IMR-90 (cell line): ENCODE measurements at places on chromosomes 3 and 15. TPM values are rescaled to one million over a fixed set of nuclear protein-coding genes. Genes with fewer than 3 reads are reported as not detected.

- peak; percentile 97 for DNase-seq
Observed at GRCh38 chr3:23650371-23651140, 155.2 kb upstream of the UBE2E1 start.

- DNase-seq: no peak
Observed at GRCh38 chr3:130838898-130839600, 54.8 kb upstream of the ATP2C1 start.

The ABHD10 gene
- total RNA-seq: 53.9 and 57.2 TPM in 2 replicates

The GOLGA6A gene
- total RNA-seq: not detected in 2 replicates

DNA sequence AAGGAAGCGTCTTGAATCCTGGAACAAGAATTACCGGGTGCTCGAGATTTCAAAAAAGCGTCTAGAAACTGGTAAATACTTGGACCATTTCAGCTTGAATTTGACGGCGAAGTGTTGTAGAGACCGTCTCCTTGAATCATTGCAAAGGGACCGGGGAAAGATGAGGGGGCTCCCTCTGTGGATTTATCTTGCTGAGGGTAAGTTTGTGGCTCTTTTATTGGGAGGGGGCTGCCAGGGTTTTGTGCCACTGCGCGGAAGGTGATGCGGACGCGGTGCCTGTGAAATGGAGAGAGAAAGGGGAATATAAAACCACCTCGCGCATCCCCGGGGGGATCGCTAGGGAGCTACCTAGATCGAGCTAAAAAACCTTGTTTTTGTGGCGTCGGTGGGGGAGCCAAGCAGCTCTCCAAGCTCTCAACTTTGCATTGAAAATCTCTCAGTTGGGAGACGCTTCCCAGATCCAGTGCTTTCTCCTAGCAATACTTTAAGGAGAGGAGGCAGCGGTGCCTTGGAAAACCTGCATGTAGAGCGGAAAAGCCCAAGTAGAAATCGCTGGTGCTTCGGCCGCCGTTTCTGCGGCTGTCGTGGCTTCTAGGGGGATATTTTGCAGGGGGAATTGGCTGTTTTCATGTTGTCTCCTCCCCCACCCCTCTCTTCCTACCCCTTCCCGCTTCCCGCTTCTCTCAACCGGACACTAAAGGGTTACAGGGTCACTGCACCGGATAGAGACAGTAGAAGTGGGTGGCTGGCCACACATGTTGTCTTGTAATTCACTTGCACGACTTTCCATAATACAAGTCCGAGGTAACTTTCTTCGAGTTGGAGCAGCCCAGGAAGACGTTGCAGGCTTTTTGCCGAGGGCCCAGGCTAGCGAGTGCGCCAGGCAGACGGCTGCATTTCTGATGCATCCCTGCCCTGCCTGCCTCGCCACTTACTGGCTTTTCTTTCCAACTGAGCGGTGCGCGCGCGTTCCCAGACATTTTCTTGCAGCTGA, 187.6 kb downstream of the NLGN1 start:
- DNase-seq: peak; percentile 57

- DNase-seq: no peak
Observed at GRCh38 chr3:195165790-195166189, 105.2 kb downstream of the XXYLT1 start.

DNA sequence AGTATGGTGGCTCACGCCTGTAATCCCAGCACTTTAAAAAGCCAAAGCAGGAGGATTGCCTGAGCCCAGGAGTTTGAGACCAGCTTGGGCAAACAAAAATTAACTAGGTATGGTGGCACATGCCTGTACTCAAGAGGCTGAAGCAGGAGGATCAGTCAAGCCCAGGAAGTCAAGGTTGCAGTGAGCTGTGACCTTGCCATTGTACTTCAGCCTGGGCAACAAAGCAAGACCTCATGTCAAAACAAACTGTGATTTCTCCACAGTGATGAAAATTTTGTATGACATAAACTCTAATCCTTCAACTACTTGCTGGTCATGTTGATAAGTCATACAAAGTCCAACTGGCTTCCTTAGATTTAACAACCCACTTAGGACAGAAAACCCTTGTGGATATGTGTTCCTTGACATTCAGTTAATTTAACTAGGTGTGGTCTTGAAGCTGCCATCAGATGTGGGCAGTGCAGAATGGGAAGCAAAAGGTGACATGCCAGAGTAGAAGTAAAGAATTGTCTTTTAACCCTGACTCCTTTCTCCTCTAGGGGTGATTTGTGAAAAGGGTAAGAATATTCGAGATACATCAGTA, 263.3 kb downstream of the PTPRG start:
- no peak for DNase-seq

DNA sequence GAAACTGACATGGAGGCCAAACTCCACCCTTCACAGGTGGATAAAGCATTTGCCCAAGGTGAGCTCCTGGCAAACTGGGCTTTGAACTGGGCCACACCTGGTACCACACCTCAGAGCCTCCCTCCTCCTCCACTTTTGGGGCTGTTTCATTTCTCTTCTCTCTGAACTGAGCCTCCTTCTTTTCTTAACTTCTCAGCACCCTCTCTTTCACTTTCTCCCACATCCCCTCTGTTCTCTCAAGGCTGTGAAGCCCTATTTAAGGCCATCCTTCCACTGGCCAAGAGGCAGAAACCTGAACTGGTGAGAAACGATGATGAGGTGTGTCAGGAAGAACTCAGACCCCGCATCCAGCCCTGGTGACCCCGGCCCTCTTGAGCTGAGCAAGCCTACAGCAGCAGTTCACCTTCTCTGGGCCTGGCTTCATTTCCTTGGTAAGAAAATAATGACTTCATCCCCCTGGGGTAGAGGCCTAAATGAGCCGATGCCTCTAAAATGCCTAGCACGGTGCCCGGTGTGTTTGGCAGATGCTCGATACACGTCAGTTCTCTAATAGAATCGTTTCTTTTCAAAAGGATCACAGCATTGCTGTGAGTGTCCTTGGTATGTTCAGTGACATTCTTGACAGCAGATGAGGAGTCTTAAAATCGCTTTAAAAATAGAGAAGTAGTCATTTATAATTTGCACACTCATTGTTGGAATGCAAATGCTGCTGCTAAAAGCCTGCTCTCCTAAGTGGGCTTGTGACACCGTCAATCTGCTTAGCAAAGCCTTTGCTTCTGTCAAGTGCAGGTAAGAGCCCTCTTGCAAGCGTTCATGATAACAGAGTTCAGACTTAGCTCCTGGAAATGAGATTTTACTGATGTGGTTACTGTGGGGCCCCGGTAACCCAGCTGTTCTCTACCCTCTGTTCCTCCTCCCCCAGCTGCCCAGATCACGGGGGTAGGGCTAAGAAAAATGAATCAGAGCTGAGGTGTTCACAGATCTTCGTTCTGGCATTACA, 97.7 kb upstream of the ATP2B2 start:
- no peak for DNase-seq

DNA sequence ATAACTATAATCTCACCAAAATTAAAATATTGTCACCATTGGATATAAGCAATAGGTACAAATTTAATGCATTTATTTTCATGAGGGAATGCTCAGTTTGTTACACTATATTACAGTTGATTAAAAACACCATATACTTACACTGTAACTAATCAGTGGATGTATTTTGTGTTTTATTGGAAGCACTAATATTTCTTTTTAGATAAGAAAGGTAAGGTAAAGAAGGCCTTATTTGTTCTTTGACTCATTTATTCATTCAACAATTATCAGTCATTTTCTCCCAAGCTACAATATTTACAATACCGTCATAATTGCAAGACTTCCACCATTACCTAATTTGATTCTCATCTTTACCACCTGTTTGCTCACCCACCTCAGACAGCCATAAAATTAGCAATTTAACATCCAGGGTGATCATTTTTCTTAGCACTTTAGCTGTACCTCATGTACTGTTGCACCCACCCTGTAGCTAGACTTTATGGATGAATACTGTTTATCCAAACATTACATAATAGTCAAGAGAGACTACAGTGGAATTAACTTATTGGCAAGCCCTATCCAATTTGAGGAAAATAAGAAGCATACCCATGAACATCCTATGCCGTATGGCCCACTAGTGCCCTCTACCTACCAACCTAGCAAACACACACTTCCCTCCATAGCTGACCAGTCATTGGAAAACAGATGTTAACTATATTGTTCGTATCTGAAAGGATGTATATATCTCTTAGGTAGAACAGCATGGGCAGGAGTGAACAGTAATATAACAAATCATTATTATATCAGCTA, 229.6 kb downstream of the BBX start:
- peak; percentile 41 for DNase-seq

- peak; percentile 67 for DNase-seq
Observed at GRCh38 chr3:29324180-29324651, 43.3 kb downstream of the RBMS3 start.

GRCh38 chr3:133938770-133939462, 43.2 kb upstream of the RAB6B start:
- DNase-seq: peak; percentile 23

DNA sequence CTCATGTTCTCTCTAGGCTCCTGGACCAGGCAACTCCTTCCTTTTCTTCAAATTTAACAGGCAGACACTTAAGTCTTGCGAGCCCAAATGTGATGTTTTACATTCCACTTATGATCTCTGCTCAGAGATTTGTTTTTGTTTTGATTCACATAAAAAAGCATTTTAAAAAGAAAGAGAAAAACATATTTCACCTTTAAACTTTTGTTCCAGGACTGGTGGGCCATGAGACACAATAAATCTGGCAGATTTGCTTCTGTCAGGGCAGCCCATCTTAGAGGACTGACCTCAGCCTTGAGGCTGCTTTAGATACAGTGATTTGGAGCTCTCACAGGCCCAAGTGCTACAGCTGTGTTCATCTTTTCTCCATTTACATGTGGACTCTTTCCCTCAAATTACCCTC, 52.0 kb downstream of the CMSS1 start:
- no peak for DNase-seq

The SEMA5B gene
- not detected in 2 replicates for total RNA-seq

- no peak for DNase-seq
Observed at GRCh38 chr3:45029216-45029615, 3.1 kb downstream of the CLEC3B start.

The RCN2 gene
- total RNA-seq: 12.0 and 26.1 TPM in 2 replicates

DNA sequence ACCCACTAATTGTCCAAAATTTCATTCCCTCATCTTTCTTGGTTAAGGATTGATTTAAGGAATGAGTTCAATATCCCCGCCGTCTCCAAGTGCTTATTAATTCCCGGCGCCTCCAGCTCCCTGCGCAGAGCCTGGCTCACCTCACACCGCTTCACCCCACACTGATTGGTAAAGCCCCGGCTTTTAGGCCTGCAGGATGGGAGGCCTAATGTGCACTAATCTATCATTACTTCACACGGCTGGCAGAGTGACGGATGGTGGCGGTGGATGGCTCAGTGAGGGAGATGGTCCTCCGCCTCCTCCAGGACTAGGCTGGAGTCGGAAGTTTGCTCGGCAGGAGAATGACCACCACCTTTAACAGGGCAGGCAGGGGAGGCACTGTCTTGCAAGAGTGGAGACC, 81.7 kb downstream of the MEGF11 start:
- no peak for DNase-seq
